ENCODE measurements at places on chromosomes 7 and 10.

- no peak for DNase-seq
Measured at GRCh38 chr10:106576534-106576933, 588.0 kb downstream of the SORCS1 start.

- DNase-seq, result no peak
Measured at GRCh38 chr10:89206402-89207180, 526 bp downstream of the CH25H start.

GRCh38 chr7:255721-256361 is 34.1 kb upstream of the FOXL3 start:
- no peak for DNase-seq

DNA sequence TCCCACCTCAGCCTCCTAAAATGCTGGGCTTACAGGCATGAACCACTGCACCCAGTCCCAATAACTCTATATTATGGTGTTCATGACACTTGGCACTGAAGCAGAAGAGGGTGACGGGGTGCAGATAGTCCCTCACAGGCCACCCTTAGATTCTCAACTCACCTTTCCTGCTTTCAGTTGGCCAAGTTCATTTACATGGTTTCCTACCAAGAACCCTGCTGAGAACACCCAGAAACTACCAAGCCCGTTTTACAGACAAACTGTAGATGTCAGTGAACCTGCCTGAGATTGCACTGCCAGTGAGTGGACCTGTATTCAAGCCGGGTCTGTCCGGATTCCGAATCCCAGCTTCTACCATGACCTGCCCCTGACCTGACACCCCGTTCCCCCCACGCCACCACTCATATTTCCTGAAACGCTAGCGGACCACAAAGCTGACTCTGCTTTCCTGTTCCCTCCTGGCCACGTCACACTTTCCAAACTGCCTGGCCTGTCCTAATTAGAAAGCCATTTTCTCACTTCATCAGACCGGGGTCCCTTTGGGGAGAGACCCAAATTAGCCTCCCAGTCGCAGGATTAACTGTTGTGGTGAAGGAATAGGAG is 17.3 kb downstream of the GRID2IP start:
- DNase-seq, result no peak

- no peak for DNase-seq
Measured at GRCh38 chr10:96608262-96608661, 21.4 kb upstream of the TM9SF3 start.

DNA sequence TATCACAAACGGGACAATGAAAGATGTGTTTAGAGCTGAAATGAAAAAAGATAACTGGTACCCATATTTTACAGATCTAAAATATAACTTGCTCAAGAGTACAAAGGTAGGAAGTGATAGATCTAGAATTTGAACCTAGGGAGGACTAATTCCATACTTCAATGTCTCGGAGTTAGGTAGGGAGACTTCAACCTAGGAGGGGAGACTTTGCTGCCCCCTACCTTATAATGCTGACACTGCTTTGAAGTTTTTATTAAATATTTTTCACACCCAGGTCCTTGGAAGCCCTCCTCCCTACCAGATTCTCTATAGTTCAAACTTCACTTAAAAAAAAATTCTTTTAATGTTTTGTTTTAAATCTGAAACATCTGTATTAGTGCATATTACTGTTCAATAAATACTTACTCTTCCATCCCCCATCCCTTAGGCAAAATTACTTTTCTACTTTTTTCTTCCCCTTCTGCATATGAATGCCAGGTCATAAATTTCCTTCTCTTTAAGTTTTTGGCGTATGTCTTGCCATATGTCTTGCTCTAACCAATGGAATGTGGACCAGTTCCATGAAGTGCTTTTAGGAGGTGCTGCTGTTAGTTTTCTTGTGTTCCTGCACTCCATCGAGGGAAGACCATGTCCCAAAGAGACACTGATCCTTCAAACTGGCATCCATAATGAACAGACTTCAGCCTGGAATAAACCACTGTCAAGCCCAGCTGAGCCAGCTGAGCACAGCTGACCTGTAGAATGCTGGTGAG is 57.8 kb downstream of the MICU1 start:
- no peak for DNase-seq

GRCh38 chr10:3738855-3739350 is 46.1 kb downstream of the KLF6 start:
- DNase-seq, result no peak

DNA sequence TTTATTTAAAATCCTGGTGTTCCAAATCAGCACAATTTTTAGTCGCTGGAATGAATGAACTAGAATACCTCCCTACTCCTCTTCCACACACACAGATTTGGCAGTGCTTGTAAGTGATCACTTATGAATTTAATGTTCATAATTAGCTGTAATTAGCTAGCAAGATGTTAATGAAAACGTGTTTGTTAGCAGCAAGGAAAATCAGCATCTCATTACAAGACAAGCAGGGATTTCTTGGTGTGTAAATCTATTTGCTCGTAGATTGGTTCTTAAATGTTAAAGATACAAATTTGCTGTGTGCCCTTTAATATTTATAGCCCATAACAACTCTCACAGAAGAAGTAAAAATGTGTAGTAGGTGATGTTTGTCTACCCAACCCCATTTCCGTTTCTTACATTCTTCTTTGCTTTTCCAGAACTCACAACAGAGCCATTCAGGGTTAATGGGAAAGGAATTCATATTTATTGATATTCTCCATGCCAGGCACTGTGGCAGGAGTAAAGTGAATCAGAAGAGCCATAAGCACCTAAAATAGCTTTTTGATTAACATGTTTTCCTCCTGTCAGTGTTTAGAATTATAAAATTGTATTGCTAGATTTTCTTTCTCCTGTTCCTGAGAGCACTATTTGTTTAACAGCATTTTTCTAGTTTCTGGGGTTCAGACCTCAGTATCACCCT is 49.6 kb downstream of the SEMA3C start:
- DNase-seq, result no peak
